MCF 10A (cell line): ENCODE measurements at places on chromosomes 1 and 21. TPM values are rescaled to one million over a fixed set of nuclear protein-coding genes. Genes with fewer than 3 reads are reported as not detected.
A peak's percentile ranks its signal among the peaks of the same experiment; 100 is the strongest.

DNA sequence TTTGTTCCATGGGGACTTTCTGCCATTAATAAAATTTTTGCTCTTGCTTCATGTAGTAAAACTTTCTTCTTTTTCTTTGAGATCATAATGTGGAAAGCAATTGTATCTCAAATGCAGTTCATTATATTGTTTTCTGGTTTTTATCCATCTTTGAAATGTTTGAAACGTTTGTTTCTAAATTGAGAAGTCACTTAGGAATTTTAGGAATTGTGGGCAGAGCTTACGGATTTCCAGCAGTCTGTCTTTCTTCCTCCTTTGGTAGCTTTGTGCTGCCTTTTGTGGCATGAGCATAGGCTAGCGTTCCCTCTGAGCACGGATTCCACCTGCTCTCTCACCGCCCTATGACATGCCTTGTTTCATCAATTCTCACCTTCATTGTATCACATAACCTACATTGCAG, 2.9 kb upstream of the ST6GALNAC5 start:
- DNase-seq, result no peak

DNA sequence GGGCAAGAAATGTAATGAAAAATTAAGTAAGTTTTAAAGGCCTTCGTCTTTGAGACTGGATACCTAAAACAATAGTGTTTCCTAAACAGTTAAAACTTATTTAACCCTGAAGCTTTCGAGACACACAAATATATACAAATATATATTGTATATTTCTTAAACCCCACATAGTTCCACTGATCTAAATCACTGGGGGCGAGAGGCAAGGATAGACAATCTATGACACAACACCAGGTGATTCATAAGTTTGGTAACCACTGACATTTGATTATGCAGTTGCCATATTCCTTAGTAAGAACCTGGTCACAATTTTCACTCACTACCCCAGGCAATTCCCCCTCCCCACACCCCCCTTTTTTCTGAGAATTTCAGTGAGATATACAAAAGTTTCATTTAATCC, 55.3 kb upstream of the BOLA1 start:
- DNase-seq, result peak; percentile 80

DNA sequence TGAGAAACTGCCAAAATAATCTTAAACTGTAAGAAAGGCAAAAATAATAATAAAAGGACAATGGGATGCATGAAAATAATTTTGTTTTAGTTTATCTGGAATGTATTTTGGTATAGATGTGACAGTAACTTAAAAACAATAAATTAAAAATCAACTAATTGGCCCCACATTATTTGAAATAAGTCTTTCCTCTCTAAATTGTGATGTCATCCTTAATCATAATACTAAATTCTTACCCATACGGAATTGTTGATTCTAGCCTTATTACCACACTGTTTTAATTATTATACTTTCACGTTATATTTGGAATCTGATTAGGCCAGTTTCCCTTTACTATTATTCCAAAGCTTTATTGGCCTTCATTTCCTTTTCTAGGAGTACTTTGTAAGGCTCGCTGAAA, 7.7 kb downstream of the DESI2 start:
- DNase-seq, result no peak

DNA sequence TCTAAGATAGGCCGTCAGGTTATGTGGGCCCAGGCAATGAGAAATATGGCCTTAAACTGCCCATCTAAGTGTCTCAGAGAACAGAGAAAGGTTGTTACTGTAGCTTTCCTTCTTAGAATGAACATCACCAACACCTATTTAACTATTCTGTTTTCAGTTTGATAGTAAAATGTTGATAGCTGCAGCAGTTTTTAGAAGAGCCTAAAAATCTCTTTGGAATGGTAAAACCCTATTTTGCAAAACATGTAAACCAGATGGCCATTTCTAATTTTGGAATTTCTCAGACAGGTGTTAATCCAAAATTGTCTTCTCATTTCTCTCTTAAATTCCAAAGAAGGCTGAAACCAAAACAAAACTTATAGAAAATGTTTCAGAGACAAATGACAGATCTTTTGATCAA, 57.5 kb downstream of the DIPK1A start:
- DNase-seq, result no peak

- no peak for DNase-seq
These were observed 234.0 kb upstream of the IRF2BP2 start for GRCh38 chr1:234843946-234844345.

DNA sequence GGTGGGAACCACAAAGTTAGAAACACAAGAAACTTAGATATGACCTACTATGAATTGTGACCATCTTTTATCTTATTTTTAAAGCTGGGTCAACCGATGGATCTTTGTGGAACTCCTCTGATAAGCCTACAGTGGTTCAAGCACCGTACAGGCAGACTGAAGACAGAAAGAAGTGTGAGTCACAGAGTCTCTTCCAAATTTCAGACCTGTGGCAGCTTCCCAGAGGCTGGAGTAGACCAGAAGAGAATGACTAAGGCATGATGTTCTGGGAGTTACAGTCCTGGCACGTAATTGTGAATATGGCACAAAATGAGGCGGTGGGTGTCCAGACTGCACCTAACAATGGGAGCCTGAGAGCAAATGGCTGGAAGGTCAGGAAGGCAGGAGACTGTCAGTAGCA, 70.0 kb downstream of the LMO4 start:
- peak; percentile 87 for DNase-seq

DNA sequence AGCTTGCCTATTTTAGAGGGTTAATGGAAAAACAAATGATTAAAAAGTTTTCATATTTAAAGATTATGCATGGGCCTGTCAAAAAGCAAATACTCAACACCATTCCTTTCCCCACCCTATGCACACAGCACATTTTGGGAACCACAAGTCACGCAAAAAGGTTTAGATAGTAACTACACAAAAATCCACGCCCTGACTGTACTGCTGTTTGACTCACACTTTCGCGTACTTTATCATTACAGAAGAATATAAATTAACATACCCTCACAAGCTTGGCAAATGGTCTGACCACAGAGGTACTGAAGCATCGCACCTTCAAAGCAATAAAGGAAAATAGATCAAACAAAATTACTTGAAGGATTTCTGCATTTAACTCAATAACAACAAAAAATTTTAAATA, 1.4 kb downstream of the ATP5PO start:
- DNase-seq, result no peak

The CCDC30 gene
- 2.2 and 3.2 TPM in 2 replicates for total RNA-seq
